Heart left ventricle (tissue), 16 donors: ENCODE measurements at places on chromosomes 1 and 21.
A peak's percentile ranks its signal among the peaks of the same experiment; 100 is the strongest.

DNA sequence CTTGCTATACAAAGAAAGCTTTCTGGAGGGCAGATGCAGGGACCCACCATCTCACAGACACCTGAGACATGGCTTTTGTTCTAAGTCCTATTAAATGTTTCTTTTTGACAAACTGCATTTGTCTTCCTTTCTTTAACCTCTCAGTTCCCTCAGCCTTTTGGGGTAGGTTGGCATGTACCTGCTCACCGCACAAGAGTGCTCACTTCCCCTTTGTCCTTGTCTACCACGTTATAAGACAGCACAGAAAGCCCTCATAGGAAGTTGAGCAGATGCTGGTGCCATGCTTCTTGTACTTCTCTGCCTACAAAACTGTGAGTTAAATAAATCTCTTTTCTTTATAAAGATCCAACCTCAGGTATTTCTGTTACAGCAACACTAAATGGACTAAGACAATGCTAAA lies 31.9 kb upstream of the RGS21 start:
- no peak for DNase-seq

DNA sequence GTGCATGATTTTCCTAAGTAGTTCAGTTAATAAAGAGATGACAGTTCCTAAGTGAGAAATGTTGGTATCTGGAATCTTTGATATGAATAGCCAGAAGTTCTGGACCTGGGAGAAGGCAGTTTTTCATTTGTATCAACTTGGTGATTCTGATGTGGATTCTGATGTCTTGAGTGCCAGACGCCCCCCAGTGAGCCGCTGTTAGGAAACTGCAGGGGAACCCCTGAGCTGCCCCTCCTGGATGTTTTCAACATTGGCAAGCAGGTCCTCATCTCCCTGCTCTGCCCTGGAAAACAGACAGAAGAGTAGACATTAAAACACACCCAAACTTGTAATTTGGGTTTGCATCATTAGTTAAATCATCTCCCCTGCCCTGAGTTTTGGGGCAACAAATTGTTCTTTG lies 7.4 kb downstream of the ETS2 start:
- DNase-seq: no peak

DNA sequence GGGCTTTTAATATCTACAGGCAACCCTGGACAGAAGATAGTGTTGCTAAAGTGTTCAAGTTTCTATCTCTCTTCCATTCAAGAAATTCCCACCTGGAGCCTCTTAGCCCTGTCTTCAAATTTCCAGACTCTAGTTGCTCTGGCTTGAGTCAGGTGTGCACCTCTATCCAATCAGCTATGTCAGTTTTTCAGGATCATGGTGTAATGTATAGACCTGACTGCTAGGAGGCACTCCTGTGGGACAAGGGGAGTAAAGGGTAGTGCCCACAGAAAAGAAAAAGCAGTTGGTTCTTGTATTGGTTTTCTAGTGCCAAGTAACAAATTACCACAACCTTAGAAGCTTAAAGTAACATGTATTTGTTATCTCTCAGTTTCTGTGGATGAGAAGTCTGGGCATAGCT lies 6.2 kb upstream of the ZRANB2 start:
- DNase-seq: no peak

- no peak for DNase-seq
Observed at GRCh38 chr1:54570161-54570560, 22.1 kb downstream of the ACOT11 start.

DNA sequence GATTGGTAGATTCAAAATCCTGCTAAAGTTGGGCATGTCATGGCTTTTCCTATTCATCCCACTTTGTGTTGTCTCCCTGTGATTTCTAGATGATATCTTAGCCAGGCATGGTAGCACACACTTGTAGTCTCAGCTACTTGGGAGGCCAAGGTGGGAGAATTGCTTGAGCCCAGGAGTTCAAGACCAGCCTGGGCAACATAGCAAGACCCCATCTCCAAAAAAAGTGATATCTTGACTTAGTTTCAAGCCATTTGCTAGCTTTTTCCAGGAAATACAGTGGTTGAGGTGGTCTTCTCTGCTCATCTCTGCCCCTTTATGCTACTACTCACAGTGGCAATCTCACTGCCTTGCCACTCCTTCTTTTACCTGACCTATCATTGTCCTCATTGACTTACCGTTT lies 12.3 kb upstream of the HAX1 start:
- DNase-seq: no peak

DNA sequence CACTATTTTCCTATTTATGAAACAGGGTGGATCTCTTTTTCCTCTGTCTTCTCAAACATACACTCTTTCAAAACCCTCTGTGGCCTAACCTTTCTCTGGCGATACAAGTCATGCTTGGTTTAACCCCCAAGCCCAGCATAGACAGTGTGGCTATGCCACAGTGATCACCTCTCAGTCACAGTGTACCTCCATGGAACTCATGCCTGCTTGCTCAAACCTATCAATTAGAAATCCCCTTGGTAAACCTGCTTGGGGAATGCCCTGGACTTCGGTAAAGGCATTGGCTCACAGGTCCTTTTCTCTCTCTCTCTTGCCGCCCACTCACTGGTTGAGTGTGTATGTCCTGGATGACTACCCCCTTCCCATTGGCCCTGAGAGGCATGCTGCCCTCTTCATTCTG lies 147.5 kb downstream of the CYYR1 start:
- DNase-seq: no peak

- DNase-seq: no peak
Observed at GRCh38 chr1:189275796-189276195, 1201.9 kb downstream of the BRINP3 start.

DNA sequence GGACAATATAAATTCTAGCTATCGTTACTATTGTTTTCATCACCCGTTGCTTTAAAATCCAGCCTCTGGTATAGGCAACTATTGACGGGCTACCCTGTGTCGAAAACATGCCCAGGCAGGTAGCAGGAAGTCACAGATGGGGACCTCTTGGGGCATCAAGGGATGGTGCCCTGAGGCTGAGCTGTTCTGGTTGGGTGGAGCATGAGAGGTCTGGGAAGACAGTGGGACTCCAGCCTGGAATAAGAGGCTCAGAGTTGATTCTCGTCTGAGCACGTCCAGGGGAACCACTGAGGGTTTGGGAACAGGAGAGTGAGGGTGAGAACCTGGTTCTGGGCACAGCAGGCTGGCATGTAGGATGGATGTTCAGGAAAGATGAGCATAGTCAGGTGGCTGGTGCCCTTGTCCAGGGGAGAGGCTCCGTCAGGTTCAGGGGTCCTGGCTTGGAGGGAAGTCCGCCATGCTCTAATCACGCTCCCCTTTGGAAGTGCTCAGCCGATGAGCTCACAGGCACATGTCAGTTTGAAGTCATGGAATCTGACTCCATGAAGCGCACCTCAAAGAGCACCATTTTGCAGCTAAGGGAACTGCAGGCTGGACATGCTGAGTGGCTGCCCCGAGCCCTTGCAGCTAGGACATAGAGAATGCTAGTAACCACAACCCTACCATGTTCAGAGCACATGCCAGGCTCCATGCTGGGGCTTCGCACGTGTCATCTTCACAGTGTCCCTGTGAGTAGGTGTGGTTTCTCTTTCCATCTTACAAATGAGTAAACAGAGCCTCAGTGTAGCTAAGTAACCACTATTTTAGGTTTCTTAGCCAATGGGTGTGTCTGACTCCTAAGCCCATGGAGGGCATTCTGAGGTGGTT lies 21.0 kb downstream of the PCSK9 start:
- DNase-seq: no peak

- no peak for DNase-seq
Observed at GRCh38 chr1:234639961-234640360, 30.0 kb upstream of the IRF2BP2 start.

DNA sequence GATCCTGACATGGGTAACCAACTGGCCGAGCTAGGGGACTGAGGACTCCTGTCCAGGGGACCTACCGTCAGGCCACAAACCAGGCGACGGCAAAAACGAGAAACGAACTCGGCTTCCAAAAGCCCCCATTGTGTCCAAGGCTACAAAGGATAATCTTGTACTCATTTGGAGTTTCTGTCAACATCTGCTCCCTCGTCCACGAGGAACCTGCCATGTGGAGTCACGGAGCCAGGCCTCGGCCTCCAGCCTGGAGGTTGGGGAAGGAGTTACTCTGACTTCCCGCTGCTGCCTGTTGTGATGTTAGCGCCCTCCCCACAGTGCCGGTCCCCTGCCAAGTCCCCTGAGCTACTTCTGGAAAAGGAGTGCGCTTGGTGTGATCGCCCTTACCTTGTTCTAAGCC lies 7.3 kb downstream of the KRTAP10-1 start:
- peak; percentile 25 for DNase-seq
